Stimulated activated naive CD4-positive, alpha-beta T cell treated with Interleukin-2 at 50 U/mL for 16 hours (primary cell): ENCODE measurements at places on chromosomes 2 and 18.

DNA sequence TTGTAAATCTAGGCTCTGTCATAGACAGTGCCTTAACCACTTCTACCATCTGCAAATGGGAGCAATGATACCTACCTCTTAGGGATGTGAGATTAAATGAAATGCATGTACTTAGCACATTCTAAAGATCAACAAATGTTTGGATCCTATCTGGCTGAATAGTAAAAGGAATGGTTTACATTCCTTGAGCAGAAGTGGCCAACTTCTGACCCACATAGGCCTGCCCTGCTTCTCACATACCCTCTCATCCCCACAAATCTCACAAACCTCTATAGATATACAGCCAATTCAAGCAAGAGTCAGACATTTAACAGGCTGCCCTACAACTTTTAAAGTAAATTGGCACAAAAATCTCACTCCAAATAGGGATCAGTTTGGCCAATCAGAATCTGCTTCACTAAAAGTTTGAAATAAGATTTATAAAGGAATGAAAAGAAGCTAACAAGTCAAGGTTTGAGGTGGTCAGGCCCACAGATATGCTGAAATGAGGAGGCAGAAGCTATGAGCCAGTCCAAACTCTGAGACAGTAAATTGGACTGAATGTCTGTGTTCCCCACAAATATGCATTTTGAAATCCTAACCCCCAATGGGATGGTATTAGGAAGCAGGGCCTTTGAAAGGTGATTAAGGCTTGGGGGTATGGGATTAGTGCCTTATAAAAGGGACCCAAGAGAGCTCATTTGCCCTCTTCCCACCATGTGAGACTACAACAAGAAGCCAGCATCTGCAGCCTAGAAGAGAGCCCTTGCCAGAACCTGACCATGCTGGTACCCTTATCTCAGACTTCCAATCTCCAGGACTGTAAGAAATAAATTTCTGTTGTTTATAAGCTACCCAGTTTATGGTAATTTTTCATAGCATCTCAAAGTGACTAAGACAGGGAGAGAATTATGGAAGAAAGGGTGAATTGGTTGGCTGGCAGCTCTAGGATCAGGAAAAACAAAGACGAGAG, 227.8 kb upstream of the RBMS1 start:
- DNase-seq, result no peak

GRCh38 chr2:116979916-116980764, 834.4 kb upstream of the DDX18 start:
- DNase-seq, result no peak

DNA sequence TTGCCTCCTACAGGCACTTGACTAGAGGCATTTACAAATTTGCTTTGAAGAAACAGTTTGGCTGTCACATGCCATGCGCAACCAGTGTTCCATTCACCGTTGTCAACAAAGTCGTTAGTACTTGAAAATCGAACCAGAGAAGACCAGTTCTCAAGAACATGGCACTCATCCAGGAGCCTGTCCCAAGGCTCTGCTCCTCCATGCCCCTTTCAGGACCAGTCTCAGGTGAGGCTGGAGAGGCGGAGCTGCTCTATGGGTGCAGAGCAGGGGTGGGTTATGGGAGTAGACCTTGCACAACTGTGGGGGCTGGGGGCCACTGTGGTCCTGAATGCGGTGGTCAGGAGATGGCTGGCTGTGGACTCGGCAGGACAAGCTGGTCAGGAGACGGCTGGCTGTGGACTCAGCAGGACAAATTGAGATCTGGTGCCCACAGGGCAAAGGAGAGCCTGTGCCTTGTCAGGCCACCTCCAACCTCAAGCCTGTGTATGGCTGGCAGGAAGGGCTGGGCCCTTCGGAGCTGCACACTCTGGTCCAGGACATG, 12.3 kb upstream of the ATP9B start:
- DNase-seq, result no peak

DNA sequence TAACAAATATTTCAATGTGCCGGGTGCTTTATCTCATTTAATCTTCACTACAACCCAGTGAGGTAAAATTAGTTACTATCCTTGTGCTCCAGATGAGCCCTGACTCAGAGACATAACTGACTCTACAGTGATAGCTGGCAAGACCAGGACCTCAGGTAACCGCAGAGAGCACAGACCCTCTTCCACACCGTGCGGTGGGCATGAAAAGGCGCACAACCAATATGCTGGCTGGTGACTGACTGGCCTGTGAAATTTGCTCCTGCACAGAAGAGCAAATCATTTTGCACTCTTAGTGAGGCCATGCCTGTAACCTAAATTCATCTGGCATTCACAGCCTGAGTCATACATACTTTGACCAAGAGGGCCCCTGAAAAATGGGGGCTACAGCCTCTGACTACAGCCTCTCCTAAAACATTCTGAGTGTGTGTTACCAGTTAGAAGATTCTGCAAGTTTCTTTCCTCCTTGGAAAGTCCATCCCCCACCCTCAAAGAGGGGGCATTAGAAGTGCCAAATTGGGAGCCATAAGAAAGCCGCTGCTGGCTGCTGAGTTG, 22.4 kb upstream of the MSGN1 start:
- no peak for DNase-seq

DNA sequence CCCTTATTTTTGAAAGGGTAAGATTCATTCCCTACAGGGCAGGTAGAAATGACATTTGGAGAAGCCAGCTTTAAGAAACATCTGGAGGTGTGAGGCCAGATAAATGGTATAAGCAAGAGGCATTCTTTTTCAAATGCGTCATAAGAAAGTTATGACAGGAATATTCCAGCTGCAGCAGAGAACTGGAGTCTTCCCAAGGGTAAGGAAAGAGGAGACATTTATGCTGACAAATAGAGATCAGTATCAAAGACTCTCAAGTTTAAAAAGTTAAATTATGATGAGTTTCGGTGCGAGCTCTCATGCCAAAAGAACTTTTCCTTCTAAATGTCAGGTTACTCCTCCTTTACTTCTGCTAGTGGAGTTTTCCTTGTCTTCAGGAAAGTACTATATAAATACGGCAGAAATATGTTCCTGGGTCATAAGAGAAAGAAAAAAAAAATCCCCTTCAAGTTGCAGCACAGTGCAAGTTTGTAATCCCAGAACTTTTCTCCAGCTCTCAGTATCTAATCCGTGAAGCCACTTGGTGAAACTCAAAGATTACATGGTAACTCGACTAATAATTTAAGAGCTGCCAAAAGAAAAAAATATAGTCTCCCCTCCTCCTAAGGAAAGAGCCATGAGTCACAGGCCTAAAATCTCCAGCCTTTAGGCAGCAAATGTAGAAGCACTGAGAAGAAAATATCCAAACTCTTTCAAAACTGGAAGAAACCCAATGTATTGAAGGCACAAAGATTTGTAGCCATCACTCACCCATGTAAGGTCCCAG, 428.1 kb downstream of the MEIS1 start:
- no peak for DNase-seq

- no peak for DNase-seq
These were observed 35.9 kb downstream of the PTPN4 start for GRCh38 chr2:119795309-119796303.

DNA sequence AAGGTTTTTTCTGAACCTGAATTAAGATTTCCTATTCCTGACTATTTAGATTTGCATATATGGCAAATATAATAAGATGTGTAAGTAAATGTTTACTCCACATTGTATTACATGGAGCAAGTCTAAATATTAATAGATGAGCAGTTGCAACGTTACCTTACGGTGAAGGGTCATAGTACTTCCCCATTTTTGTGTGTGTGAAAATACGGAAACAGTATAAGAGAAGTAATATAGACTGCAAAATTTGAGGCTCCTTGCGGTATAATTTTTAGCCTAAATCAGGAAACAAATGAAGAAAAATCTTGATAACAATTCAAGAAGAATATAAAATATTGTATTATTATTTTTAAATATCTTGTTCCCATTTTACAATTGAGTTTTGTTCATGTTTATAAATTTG, 434.2 kb downstream of the GRB14 start:
- DNase-seq, result no peak

- DNase-seq, result no peak
These were observed 743.8 kb downstream of the DSC3 start for GRCh38 chr18:30298769-30299168.

- DNase-seq, result no peak
These were observed 15.7 kb downstream of the ARHGAP15 start for GRCh38 chr2:143144813-143145455.

- DNase-seq, result no peak
These were observed 36.9 kb downstream of the KIF1A start for GRCh38 chr2:240782886-240783818.

- DNase-seq, result no peak
These were observed 45.1 kb downstream of the HS6ST1 start for GRCh38 chr2:128273469-128274081.

DNA sequence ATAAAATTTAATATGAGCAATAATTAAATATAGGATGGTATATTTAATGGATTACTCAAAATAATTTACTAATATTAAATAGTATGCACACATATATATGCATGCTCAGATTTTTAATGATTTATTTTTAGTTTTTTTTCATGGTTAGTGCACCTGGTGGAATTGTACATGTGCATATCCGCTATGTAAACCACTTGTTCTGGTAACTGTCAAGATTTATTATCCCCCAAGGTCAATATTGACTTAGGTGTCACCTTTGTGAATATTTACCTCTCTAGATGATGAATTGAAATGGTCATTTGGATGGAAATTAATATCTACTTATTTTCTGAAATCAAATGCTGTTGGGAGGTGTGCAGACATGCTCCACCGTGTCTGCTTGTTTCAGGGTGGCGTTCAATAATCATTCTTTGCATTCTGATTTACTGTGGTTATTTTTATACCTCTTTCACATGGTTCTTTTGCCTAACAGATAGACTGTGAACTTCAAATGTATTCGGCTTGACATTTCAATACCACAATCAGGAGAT, 14.7 kb downstream of the CNTNAP5 start:
- DNase-seq, result no peak

DNA sequence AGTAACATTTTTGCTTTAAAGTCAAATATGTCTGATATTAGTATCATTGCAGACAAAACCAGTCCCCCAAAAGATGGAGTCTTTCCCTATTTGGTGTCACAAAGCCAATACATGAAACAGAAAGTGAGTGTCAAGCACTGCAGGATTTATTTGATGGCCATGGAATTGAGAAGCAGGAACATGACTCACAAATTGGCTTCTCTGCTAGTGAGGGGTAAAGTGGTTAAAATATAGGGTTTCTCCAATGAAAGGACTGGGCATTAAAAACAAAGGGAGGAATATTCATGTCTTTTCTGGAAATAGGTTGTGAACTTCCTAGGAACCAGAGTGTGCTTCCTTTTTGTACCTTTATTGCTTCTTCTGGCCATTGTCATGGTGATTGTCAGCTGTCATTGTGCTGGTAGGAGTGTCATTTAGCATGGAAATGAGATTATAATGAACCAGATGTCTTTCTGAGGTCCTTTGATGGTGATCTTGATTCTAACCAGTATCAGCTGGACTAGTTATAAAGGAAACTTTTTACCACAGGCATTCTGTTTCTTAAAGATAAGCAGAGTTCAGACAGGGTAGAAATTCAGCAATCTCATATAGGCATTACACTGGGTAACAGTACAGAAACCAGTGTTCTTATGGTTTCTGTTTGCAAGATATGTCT, 4.1 kb downstream of the REG1B start:
- DNase-seq, result no peak
